ENCODE measurements at places on chromosomes 12 and 14.

GRCh38 chr14:26526137-26526536, 71.7 kb downstream of the NOVA1 start:
- DNase-seq = no peak

GRCh38 chr12:49954863-49955830, 4.6 kb downstream of the AQP2 start:
- no peak for DNase-seq

- no peak for DNase-seq
These were observed 81.3 kb upstream of the DUSP6 start for GRCh38 chr12:89433634-89434033.

DNA sequence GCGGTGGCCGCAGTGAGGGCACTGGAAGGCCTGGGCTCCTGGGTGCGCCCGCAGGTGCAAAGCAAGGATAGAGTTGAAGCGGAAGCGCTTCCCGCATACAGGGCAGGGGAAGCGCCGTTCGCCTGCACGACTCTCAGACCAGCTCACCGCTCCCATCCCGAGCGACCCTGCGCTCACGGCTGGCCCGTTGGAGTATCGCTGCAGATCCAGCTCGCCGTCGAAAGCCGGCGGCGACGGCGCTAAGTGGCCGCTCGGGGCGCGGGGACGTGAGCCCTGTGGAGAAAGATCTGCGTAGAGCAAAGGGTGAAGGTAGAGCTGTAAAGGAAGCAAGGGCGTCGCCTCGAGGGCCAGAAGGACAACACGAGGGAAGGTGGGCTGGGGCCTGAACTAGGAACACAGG, 5.4 kb downstream of the ZNF219 start:
- no peak for DNase-seq

GRCh38 chr14:34035177-34035933, 84.5 kb upstream of the EGLN3 start:
- no peak for DNase-seq

GRCh38 chr12:49471557-49471956, 67.3 kb upstream of the KCNH3 start:
- no peak for DNase-seq

DNA sequence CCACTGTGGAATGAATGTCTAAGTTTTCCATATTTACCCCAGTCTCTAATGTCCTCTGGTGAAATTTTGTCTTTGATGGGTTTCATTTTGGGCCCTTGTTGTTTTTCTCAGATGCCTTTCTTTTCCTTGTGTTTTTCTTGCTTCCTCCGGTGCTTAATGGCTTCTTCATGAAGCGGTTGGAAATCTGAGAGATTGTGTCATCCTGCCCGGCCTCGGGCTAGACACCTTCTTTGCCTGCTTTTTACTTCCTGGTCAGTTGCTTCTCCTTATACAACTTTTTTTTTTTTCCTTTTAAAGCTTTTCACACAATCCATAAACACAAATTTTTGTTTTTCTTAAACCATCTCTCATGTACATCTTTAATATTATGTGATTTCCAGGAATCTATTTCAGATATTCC, 7.1 kb downstream of the ETV6 start:
- DNase-seq = no peak

DNA sequence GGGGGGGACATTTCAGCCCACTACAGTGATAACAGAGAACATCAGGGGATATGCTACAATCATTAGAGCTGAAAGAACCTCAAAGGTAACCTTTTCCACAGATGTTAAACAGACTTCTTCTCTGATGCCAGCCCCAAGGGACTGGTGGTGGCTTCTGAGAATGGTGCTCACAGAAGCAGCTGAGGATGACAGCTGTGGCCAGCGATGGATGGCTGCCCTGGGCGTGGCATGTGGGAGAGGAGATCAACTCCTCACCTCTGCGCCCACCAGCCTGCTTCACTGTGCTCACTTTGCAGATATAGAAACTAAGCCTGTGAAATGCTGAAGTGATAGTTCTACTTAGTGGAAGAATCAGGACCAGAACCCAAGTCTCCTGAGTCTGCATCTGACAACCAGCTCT, 33.0 kb downstream of the FOXN3 start:
- DNase-seq = no peak

DNA sequence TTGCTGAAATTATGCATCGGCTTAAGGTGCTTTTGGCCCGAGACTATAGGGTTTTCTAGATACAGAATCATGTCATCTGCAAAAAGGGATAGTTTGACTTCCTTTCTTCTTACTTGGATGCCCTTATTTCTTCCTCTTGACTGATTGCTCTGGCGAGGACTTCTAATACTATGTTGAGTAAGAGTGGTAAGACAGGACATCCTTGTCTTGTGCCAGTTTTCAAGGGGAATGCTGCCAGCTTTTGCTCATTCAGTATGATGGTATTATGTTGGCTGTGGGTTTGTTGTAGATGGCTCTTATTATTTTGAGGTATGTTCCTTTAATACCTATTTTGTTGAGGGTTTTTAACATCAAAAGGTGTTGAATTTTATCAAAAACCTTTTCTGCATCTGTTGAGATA, 8.3 kb downstream of the BMAL2 start:
- no peak for DNase-seq

GRCh38 chr14:89810101-89810500, 144.4 kb downstream of the EFCAB11 start:
- no peak for DNase-seq

- DNase-seq = no peak
These were observed 101.7 kb downstream of the KIF21A start for GRCh38 chr12:39341179-39341578.

DNA sequence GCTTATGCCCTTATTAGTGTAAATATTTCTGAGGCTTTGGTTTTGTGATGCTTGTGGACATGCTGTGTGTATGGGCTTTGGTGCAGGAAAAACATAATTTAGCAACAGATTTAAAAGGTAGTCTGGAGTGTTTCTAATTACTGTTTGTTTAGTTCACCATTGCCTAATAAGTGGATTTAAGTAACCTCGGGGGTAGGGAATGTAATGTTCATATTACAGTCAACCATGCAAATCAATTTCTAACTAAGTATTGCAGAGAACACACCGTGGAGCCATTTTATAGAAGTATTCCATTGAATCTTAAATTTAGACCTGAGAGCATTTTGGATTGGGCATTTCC, 53.5 kb downstream of the ANO6 start:
- DNase-seq = no peak

DNA sequence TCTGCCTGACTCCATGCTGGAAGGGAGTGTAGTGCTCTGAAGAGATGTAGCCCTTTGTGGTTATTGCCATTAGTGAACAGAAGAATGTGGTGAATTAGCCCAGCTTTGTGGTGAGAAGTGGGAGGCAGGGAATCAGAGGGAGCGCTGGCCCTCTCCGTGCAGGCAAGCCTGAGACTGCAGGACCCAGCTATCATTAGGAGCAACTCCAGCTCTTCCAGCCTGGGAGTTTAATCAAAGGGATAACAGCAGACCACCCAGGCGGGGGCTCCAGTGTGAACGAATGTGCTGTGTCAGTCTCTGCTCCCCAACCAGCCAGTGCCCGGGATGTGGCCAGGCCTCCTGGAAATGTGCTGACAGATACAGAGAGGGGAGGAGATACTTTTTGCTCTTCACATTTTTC, 142.7 kb downstream of the TTLL5 start:
- no peak for DNase-seq

- DNase-seq = no peak
These were observed 32.5 kb downstream of the KRT76 start for GRCh38 chr12:52744493-52745156.

GRCh38 chr14:105498430-105499255, 7.6 kb downstream of the TEDC1 start:
- DNase-seq = no peak

GRCh38 chr14:58533446-58533845, 104.3 kb upstream of the DACT1 start:
- no peak for DNase-seq

GRCh38 chr12:127174881-127175280, 1092.1 kb upstream of the TMEM132C start:
- DNase-seq = no peak

- DNase-seq = no peak
These were observed 320.0 kb upstream of the ATP2B1 start for GRCh38 chr12:90028635-90029051.

DNA sequence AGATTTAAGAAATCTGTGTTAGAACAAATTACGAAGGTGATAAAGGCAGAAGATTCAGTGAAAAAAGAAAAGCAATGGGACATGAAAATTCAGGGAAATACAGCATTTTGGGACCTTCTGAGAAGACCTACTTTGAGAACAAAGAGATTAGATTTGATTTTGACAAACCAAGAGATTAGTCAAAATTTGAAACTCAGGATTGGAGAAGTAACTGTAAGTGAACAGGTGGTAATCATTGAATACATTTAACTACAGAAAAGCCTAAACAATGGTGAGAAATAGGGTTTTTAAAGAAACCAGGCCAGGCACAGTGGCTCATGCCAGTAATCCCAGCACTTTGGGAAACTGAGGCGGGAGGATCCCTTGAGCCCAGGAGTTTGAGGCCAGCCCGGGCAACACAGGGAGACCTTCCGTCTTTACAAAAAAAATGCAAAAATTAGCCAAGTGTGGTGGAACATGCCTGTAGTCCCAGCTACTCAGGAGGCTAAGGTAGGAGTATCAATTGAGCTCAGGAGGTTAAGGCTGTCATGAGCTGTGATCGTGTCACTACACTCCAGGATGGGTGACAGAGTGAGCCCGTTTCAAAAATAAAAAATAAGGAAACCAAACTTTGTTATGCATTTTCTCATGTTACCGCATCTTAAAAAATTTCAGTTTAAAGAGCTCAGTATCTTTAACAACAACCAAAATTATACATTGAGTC, 8.9 kb upstream of the SAV1 start:
- DNase-seq = no peak

DNA sequence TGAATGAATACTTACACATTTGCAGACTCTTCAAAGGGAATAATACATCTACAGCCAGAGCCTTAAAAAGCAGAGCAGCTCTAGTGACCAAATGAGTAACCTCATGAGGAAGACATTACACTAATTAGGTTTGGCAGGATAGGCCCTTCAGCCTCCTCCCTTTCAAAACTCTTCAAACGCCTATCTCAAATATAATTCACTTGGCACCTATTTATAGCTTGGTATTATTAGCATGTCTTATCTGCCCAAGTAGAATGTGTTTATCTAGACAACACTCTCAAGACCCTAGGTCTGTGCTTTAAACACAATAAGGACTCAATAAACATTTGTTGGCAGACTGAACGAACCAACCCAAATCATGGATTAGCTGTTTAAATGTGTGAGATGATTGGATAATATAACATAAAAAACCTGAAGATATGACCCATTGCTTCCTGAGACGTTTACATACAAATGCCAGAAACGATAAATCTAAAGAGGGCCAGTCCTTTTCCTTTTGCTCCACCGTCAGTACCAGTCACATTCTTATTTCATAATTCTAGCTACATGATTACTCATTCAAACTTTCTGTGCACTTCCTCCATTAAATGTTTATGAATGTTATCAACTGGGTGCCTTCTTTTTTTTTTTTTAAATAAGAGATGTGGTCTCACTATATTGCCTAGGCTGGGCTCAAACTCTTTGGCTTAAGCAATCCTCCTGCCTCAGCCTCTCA, 123.3 kb downstream of the CEP83 start:
- DNase-seq = no peak

DNA sequence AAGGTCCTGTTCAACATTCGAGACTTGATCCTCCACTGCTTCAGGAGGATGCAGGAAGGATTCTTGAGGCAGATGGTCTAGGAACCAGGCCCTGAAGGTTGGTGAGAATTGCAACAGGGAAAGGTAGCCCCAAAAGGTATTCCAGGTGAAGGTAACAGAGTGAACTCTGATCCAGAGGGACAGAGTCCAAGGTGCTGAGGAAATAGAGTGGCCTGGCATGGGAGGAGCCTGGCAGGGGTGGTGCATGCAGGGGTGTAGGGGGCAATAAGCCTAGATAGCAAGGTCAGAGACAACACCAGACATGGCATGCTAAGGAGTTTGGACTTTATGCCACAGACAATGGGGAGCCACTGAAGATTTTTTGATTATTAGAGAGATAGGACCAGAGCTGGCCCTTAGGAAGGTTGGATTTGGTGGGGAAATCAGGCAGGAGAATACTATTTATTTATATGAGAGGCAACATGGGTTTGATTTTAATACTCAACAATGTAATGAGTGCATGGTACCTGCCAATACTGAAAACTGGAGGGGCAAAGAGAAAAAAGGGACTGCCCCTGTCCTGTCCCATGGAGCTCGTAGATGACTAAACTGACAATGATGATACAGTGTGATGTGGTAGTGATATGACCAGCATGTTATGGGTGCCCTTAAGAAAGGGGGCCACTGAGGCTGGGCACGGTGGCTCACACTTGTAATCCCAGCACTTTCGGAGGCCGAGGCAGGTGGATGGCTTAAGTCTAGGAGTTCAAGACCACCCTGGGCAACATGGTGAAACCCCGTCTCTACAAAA, 50.5 kb upstream of the TMED10 start:
- no peak for DNase-seq

- DNase-seq = no peak
These were observed 24.0 kb upstream of the MDM2 start for GRCh38 chr12:68784015-68784414.

DNA sequence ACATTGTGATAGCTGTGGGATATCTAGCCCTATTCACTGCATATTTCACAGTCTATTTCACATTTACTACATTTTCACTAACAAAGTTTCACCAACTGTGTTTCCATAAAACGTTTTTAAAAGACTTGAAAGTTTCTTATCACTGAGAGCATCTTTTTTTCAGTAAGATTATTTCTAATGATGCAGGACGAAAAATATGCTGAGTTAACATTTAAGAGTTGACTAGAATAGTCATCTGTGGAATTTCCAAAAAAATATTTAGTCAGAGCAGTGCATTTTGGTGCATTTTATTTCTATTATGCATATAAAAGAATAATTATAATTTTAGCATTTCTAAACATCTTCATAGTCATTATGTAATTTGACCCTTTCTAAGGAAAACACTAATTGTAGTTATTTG, 143.8 kb upstream of the CLEC14A start:
- DNase-seq = no peak

DNA sequence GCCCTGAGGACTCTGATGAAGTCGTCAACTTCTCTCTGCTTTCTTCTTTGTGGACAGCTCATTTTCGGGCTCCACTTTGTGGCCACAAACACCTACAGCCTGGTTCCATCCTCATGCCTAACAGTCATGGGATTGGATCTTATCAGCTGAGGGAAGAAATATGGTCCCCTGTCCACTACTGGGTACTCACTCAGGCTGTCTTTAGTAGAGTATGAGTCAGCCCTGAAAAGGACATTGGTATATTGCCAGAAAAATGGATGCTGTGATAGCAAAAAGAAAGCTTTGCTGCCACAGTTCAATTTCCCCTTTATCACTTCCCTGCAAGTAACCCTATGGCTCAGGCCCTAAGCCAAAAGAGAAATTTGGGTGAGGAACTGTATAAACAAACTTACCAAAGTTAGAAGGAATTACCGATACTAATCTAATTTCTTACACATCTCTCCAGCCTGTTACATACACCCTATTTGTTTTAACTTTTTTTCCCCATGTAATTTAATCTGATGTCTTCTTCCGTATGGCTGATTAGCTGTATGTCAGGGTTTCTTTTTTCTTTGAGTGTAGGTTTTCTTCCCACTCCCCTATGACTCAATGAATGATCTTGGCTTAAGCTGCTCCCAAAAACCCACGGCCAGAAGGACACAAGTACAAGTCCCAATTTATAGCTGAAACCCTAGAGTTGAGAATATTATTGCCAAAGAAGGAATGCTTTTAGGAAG, 29.1 kb downstream of the MTHFD1 start:
- no peak for DNase-seq
